PC-9 (cell line): ENCODE measurements at places on chromosomes 1 and 21. TPM values are rescaled to one million over a fixed set of nuclear protein-coding genes. Genes with fewer than 3 reads are reported as not detected.

ADORA1 gene
- total RNA-seq = 5.9 and 8.3 TPM in 2 replicates

DNA sequence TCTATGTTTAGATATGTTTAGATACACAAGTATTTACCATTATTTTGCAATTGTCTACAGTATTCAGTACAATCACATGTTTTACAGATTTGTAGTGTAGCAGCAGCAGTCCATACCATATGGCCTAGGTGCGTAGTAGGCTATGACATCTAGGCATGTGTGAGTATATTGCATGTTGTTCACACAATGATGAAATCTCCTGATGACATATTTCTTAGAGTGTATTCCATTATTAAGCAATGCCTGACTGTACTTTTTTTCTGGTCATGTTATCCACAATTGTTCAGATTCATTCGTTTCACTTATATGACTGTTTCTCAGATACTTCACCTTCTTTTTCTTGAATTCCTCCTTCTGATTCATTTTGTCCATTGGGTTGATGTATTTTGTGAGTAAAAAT lies 9.9 kb upstream of the BACE2 start:
- no peak for DNase-seq
- H3K27ac ChIP-seq = no peak overlapping the region
- H3K27me3 ChIP-seq = no peaks in the 10 kb centered on the region
- no peak overlapping the region for H3K4me3 ChIP-seq
- no peaks in the 10 kb centered on the region for H3K36me3 ChIP-seq

GRCh38 chr1:27609210-27609555 lies 5.2 kb upstream of the AHDC1 start:
- H3K36me3 ChIP-seq = no peaks in the 10 kb centered on the region
- H3K27me3 ChIP-seq = no peaks in the 10 kb centered on the region; the same call in 1 of the 2 replicates
- H3K4me3 ChIP-seq = no peak overlapping the region
- H3K4me1 ChIP-seq = no peaks in the 10 kb centered on the region
- no peak for DNase-seq
- H3K27ac ChIP-seq = no peak overlapping the region

DNA sequence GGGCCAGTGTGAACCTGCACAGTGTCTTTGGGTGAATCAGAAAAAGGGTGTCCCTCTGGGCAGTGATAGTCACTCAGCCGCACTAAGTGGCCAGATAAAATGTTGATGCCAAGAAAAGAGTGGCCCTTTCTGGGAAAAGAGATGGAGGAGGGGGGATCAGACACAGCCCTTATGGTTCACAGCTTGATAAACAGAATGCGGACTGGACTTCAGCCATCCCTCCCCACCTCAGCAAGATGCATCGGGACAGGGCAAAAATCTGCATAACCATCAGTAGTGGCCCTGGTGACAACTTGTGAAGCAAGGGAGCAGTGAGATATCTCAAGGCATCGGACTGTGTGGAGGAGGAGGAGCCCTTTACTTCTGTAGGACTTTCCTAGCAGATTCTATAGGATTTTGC lies 353.8 kb upstream of the PLXNA2 start:
- H3K4me1 ChIP-seq = no peaks in the 10 kb centered on the region
- peaks cover 16% of the 10 kb centered on the region; the same call in 1 of the 2 replicates for H3K27me3 ChIP-seq
- no peak overlapping the region for H3K27ac ChIP-seq
- no peak for DNase-seq

DNA sequence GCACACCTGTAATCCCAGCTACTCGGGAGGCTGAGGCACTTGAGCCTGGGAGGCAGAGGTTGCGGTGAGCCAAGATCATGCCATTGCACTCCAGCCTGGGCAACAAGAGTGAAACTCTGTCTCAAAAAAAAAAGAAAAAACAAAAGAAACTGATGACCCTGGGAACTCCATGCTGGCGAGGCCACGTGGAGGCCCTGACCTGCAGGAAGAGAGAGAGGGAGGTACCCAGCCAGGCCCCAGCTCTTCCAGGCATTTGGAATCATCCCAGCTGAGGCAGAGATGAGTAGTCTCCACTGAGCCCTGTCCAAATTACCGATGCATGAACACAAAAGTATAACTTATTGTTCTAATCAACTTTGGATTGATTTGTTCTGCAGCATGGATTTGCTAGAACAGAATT lies 132.0 kb upstream of the ZBTB40 start:
- no peak for DNase-seq
- H3K36me3 ChIP-seq = no peaks in the 10 kb centered on the region
- no peak overlapping the region for H3K27ac ChIP-seq
- H3K27me3 ChIP-seq = no peaks in the 10 kb centered on the region
- no peaks in the 10 kb centered on the region for H3K4me1 ChIP-seq

GRCh38 chr1:23069675-23070074 lies 50.4 kb downstream of the KDM1A start:
- peaks cover 64% of the 10 kb centered on the region for H3K36me3 ChIP-seq

DNA sequence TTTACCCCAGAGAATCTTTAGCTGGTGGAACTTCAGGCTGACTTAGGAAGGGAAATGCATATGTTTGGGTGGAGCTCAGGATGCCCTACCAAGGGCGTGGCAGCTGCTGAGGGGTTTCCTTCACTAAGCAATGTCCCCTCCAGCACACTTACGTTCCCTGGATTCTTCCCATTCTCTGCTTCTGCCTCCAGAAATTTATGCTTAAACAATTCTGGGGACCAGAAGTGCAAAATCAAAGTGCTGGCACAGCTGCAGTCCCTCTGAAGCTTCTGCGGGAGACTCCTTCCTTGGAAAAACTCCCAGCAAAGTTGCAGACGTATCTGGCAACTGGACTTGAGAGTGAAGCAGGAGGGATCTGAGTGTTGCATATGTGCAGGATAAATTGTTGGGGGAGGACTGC lies 402.8 kb downstream of the PCP4 start:
- no peaks in the 10 kb centered on the region for H3K27me3 ChIP-seq
- no peak overlapping the region for H3K4me3 ChIP-seq
- DNase-seq = no peak
- H3K36me3 ChIP-seq = no peaks in the 10 kb centered on the region

- H3K4me3 ChIP-seq = no peak overlapping the region
- H3K27me3 ChIP-seq = no peaks in the 10 kb centered on the region
- H3K4me1 ChIP-seq = peaks cover 49% of the 10 kb centered on the region
- no peak overlapping the region for H3K27ac ChIP-seq
- H3K36me3 ChIP-seq = no peaks in the 10 kb centered on the region
These were observed 4.7 kb upstream of the ITGB2 start for GRCh38 chr21:44925378-44925755.
